ENCODE measurements at places on chromosomes 16 and 17. TPM values are rescaled to one million over a fixed set of nuclear protein-coding genes. Genes with fewer than 3 reads are reported as not detected.

The GPATCH8 gene
- total RNA-seq = 40.3 TPM

The PDILT gene
- not detected for total RNA-seq

The TBC1D26 gene
- total RNA-seq = 0.99 TPM

The CIBAR2 gene
- not detected for total RNA-seq

The CCL23 gene
- 0.35 TPM for total RNA-seq

The FAM83G gene
- 10.3 TPM for total RNA-seq
